Heart left ventricle (tissue), 16 donors: ENCODE measurements at places on chromosomes 12 and 14. TPM values are rescaled to one million over a fixed set of nuclear protein-coding genes. Genes with fewer than 3 reads are reported as not detected.

The MDM2 gene
- 55.0 TPM for total RNA-seq

DNA sequence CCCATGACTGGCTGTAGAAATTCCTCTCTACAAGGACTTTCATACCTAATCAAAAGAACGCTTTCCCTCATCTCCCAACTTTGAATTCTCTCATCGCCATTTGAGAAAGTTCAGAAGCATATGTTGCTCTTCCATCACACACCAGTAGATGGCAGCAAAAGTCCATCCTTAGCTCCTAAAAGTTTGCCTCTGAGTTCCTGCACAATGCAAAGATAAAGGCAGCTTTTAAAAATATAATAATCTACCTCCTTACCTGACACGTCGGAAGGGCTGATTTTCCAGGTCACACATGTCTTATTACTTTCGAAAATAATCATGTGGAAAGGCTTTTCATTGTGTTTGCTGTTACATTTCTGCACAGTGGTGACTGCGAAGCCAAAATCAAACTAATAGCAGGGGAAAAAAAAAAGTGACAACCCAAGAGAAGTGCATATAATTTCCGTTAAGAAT, 456.7 kb upstream of the SEL1L start:
- H3K27ac ChIP-seq = no peak overlapping the region
- H3K4me1 ChIP-seq = no peaks in the 10 kb centered on the region

DNA sequence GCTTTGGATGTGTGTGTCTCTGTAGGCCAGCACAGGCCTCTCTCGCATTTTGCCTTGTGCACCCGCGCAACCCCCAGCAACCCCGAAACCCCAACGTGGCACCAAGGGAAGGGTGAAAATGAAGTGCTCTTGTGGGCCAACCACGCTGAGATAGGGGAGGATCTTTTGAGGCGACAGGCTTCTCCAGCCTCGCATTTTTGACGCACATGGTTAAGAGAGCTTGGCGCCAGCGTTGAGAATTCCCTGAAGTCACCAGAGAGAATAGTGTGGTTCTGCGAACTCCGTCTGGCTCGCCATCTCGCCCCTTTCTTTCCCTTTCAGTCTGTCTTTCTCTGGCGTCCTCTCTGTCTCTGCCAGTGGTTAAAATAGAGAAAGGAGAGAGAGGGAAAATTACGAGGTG, 1.9 kb upstream of the TBX3 start:
- no peaks in the 10 kb centered on the region for H3K36me3 ChIP-seq
- no peak overlapping the region for H3K4me3 ChIP-seq
- H3K27ac ChIP-seq = no peak overlapping the region
- H3K27me3 ChIP-seq = peaks cover 56% of the 10 kb centered on the region

- no peak overlapping the region for H3K27ac ChIP-seq
- no peaks in the 10 kb centered on the region for H3K4me1 ChIP-seq
- H3K4me3 ChIP-seq = no peak overlapping the region
- no peaks in the 10 kb centered on the region for H3K36me3 ChIP-seq
- DNase-seq = no peak
- H3K27me3 ChIP-seq = no peaks in the 10 kb centered on the region
These were observed 797.1 kb downstream of the BCL11B start for GRCh38 chr14:98474900-98475299.

- H3K27ac ChIP-seq = no peak overlapping the region
- no peaks in the 10 kb centered on the region for H3K4me1 ChIP-seq
- no peak for DNase-seq
These were observed 120.5 kb downstream of the KCNMB4 start for GRCh38 chr12:70486588-70486987.
